ENCODE measurements at places on chromosomes 16 and 17.

DNA sequence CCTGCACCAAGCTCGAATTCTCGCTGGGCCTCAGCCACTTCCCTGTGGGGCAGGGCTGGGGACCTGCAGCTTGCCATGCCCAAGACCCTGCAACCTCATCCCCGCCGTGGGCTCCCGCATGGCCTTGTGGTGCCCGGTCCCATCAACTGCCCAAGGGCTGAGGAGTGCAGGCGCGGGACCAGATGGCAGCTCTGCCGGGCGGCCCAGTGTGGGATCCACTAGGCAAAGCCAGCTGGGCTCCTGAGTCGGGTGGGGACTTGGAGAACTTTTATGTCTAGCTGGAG is 408.6 kb downstream of the UTP18 start:
- DNase-seq: no peak

DNA sequence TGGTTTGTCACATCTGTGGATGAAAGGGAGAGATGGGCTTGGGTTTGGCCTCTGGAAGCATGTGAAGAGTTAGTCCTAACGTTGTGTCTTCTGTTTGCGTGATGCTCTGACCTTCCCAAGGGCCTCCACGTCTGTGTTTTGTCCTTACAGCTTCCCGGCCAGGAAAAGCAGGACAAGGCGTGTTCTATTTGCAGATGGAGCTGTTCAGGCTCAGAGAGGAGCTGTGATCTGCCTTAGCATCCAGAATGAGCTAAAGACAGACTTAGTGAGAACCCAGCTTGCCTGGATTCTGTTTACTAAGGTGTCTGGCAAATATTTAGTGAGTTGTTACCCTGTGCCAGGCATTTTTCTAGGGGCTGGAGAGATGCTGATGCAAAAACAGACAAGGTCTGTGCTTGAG is 282.1 kb downstream of the CBLN1 start:
- no peak for DNase-seq

DNA sequence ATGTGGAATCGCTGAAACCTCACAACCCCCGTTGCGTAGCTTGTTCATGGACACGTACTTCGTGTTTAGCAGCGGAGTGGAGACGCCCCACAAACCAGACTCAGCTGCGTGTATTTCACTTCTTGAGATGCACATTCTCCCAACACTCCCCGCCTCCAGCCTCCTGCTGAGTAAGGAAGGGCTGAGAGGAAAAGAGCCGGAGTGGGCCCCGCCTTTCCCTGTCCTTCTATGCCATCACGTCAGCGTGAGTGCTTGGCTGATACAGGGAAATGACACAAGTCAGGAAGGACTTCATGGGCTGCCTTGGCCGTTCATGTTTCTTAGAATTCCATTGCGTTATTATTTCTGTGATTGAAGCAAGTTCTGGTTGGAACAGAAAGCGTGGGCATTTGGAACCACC is 68.6 kb upstream of the CBX4 start:
- no peak for DNase-seq

DNA sequence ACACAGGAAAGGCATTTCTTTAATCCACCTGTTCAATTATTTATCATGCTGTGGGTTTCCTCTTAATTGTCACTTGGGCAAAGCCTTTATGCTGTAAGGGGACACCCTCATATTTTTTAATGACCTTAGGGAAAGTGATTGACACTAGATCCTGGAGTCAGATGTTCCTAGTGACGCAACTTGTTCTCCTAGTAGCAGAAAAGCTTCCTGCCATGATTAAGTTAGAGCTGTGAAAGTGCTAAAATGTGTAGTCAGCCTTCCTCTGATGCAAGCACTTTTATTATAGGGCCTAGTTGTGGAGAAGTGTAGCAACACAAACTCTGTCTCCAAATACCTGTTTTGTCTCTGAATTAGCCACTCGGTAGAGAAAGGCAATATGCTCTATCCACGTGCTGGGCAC is 12.3 kb downstream of the TMEM100 start:
- no peak for DNase-seq

DNA sequence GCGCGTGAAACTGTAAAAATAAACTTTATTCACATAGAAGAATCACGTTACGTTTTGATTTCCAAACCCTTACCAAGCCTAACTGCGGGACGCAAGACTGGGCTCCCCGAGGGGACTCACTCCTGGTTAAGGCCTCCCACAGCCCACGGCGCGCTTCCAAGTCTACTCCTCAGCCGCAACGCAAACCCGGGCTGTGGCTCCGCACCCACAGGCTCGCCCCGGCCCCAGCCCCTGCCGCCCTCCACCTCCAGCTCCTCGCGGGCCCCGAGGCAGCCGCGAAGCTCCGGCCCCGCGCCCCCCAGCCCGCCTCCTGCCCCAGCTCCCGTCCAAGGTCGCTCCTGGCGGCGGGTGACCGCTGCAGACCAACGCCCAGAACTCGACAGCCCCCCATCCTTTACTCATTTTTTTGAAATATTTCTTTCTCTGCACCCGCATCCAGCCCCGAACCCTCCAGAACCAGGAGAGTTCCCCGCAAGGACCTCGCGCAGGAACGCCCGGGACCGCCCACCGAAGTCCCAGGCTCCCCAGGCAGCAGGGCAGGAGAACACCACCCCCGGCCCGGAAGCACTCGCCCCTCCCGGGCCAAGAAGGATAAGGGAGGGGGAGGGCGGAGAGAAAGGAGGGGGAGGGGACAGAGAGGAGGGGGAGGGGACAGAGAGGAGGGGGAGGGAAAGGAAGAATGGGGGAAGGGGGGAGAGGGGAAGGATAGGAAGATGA is 912 bp downstream of the USP22 start:
- no peak for DNase-seq

- DNase-seq: no peak
Observed at GRCh38 chr16:4691666-4692412, 1.5 kb upstream of the NUDT16L1 start.

- DNase-seq: no peak
Observed at GRCh38 chr17:49969134-49969759, at the start of gene DLX4. DLX4 (plus strand) TSS chr17:49969190; CDS start chr17:49969469, 279 bp downstream.

- DNase-seq: no peak
Observed at GRCh38 chr17:76635039-76635438, 8.5 kb downstream of the ST6GALNAC1 start.

DNA sequence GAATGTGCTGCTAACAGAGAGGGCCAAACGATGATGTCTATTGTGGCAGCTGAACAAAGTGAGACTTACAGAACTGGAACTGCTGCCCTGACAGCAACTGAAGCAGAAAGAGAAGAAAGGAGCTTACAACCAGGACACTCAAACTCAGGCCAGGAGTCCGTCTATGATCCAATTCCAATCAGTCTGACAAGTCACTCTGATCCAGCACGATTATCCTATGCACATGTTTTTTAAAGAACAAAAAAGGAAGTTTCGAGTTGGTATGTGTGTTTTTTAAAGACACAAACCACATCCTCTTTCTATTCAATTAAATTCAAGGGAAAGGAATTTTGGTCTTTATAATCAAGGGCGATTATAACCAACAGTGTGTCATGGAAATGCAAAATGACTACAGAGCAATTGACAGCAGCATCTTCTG is 42.4 kb upstream of the MTMR4 start:
- no peak for DNase-seq

- no peak for DNase-seq
Observed at GRCh38 chr16:3173892-3174617, 13.9 kb upstream of the OR1F1 start.

DNA sequence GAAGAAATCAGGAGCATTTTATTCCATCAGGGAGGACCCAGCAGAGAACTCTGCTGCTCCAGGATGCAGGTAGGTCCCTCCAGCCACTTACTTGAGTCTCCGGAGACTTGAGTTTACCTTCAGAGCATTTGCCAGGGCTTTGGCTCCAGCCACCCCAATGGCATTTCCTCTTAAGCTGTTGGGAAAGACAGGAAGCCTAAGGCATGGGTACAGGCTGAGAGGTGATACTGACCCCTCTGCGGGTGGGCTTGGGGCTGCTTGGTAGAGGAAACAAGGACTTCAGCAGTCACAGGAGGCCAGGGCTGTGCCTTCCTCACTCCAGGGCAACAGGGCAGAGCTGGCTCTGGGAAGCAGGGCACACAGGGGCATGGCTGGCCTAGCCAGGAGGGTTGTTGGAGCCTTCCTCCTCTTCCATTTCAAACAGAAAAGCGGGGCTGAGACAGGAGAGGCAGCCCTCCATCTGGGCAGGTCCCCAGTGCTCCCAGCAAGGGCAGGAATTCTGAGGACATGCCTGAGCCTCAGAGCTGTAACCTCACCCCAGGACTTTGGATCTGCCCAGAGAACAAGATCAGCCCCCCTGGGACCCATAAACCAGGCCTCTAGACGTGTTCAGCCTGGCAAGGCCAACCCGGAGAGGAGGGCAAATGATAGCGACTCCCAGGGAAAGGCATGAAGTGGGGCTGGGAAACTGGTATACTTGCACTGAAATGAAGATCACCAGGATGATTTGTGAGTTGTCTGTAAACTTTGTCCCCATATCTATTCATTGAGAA is 34.4 kb downstream of the NLRC3 start:
- no peak for DNase-seq

DNA sequence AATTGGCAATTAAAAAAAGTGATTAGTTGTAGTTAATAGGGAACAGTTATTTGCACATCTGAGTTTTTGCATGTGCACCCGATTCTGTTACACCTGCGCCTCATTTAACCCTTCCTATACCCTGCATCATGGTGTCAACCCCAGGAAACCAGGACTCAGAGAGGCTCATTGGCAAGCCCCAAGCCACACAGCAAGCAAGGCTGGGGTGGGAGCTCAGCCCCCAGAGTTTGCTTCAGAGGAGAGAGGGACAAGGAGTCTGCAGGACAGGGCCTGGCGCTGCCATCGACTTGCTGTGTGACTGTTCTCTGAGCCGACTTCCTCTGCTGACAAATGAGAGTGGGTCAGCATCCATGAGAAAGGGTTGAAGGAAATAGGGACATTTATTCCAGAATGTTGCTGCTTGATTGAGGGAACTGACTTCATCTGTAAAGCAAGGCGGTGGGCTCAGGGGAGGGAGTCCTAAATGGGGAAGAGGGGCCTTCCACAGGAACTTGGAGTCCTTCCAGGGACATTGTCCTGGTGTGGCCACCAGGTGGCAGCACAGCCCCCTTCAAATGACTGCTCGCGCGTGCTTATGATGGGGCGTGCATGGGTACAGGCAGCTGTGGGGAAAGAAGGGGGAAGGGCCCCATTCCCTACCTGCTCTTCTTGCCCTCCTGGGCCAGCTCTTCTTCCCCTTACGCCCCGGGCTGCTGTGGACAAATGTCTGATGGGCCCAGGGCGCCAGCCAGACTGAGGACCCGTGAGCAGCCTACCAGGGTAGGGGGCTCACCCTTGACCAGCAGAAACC is 51.6 kb downstream of the NT5M start:
- DNase-seq: peak; percentile 18

DNA sequence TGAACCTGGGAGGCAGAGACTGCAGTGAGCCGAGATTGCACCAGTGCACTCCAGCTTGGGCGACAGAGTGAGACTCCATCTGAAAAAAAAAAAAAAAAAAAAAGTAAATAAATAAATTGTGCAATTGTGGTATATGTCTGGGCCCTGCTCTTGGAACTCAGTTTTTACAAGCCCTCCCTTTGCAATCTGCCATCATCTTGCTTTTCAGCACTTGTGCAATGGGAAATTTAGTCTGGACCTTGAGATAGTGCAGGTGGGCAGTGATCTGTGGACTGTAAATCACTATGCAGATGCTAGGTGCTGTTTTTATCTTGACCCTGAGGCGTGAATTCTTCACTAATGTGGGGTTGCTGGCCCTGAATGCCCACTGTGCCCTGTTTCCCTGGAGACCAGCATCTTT is 6.5 kb upstream of the RAP1GAP2 start:
- DNase-seq: no peak

GRCh38 chr16:154217-155030 is 2.0 kb downstream of the HBZ start:
- no peak for DNase-seq

GRCh38 chr17:74981979-74982662 is 5.3 kb upstream of the CDR2L start:
- no peak for DNase-seq

- no peak for DNase-seq
Observed at GRCh38 chr16:81514041-81514559, 69.5 kb downstream of the CMIP start.

- no peak for DNase-seq
Observed at GRCh38 chr16:27816561-27816960, 247.0 kb downstream of the GSG1L start.

DNA sequence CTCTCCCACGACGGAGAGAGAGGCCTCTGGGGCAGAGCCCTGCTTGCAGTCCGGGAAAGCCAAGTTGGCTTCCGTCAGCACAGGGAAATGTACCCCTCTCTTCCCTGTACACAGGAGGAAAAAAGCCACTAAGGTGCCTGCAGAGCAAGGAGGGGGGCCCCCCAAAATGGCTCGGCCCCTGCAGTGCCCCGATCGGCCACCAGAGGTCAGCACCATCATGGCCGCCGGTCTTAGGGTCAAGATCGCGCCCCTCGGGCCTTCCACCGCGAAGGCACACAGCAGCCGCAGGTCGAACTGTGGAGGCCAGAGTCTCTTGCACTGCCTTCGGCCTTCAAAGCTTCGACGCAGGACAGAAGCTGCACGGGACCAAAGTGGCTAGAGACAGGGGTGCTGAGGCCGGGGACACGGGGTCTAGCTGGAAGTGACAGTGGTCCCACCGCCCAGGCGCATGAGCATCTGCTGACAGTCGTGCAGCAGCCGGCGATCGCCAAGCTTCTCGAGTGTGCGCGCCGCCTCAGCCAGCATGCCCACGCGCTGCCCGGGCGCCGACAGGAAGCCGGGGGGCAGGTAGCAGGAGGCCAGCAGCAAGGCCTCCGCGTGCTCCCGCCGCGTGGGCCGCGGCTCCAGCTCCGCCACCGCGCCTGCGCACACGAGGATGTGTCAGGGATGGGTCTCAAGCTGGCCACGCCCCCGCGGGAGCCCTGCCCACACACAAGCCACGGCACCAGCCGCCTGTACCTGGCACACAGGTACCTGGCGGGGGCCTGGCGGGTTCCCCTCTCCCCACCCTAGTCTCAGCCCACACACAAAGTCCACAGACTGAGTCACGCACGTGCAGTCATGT is 24.4 kb downstream of the SREBF1 start:
- DNase-seq: no peak

Data from fibroblast of skin of left biceps (primary cell).